Activated T-helper 2 cell treated with anti-CD3 and anti-CD28 coated beads, Interferon-gamma antibody, Interleukin-2, Interleukin-4, amounts not matched to agents 10 μg/mL and 5 μg/mL and 100 μg/mL, durations not matched to agents 14 hours and 24 hours and 36 hours (primary cell): ENCODE measurements at places on chromosomes 3 and 15.

DNA sequence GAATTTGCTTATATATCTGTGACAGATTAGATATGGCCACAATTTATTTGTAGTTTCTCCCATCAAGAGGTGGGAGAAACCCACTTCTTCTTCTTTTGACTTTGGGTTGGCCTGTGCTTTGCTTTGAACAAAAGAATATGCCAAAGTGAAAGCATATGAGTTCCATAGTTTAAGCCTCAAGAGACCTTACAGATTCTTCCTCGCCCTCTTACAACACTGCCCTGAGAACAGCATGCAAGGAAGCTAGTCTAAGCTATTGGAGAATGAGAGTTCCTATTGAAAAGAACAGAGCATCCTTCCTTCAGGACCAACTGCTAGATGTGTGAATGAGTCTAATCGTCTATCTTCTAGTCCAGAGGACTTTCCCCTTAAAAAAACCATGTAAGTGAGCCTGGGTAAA is 394.8 kb downstream of the TUSC7 start:
- H3K4me1 ChIP-seq, result no peaks in the 10 kb centered on the region
- no peak overlapping the region for H3K4me3 ChIP-seq
- H3K27ac ChIP-seq, result no peak overlapping the region
- no peaks in the 10 kb centered on the region for H3K27me3 ChIP-seq

- H3K36me3 ChIP-seq, result no peaks in the 10 kb centered on the region
- no peak overlapping the region for H3K27ac ChIP-seq
- H3K4me3 ChIP-seq, result no peak overlapping the region
- peaks cover 33% of the 10 kb centered on the region for H3K4me1 ChIP-seq
- DNase-seq, result no peak
Measured at GRCh38 chr15:95280711-95281110, 1049.3 kb downstream of the MCTP2 start.

DNA sequence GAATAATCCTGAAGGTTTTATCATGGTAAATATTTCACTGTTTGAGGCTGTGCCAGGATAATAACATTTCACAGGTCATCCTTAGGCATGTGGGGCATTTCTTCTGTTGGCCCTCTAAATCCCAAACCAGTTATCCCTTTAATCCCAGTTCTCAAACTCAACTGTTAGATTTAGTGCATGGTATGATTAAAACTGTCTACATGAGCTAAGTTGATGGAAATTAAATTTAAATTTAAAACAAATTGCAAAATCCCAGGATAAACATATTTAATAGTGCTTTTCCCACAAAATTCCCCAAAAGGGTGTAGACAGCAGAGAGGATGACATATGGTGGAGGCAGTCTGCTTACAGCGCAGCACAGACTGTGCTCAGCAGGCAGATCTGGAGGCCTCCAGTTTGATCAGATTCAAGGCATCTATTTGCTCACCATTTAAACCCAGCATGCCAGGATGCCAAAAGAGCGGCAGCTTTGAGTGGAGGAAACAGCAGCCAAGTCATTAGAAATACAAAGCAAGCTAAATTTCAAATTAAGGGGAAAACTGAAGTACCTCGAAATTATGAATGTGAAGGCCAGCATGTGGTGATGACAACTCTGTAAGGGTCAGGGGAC is 325.8 kb downstream of the KCNH8 start:
- no peak overlapping the region for H3K4me3 ChIP-seq
- H3K27me3 ChIP-seq, result no peaks in the 10 kb centered on the region
- H3K4me1 ChIP-seq, result no peaks in the 10 kb centered on the region
- no peak overlapping the region for H3K27ac ChIP-seq
- no peaks in the 10 kb centered on the region for H3K36me3 ChIP-seq

DNA sequence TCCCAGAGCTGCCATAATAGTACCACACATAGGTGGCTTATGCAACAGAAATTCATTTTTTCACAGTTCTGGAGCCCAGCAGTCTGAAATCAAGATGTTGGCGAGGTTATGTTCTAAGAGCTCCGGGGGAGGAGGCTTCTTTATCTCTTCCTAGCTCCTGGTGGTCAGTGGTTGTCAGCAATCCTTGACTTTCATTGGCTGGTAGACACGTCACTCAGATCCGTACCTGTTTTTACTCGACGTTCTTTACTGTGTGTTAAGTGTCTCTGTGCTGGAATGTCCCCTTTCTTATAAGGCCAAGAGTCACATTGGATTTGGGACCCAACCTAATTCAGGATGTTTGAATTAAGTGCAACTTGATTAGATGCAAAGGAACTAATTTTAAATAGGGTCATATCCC is 218.5 kb upstream of the CNTN3 start:
- no peaks in the 10 kb centered on the region for H3K36me3 ChIP-seq
- H3K4me1 ChIP-seq, result no peaks in the 10 kb centered on the region
- no peak for DNase-seq
- H3K4me3 ChIP-seq, result no peak overlapping the region
- no peak overlapping the region for H3K27ac ChIP-seq

DNA sequence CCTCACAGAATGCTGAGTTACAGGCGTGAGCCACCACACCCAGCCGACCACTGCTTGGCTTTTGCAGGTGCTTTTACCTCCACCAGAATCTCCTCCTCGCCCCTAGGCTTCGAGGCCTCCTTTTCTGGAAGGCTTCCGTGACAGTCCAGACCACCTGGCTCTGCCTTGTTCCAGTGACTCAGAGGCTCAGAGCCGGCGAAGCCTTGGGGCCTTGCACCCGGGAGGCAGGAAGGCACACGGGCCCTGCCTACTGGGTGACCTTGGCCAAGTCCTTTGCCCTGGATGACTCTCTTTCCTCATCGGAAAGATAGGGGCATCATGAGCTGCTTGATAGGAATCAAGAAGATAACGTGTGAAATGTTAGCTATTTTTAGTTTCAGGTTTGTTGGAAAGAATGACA is 31.3 kb upstream of the FURIN start:
- peak overlapping the region; percentile 96 for H3K27ac ChIP-seq
- H3K4me1 ChIP-seq, result peaks cover 52% of the 10 kb centered on the region
- H3K4me3 ChIP-seq, result peak overlapping the region; percentile 70
- H3K36me3 ChIP-seq, result peaks cover 18% of the 10 kb centered on the region
- H3K27me3 ChIP-seq, result no peaks in the 10 kb centered on the region
- no peak for DNase-seq

- no peaks in the 10 kb centered on the region for H3K27me3 ChIP-seq
- H3K4me1 ChIP-seq, result no peaks in the 10 kb centered on the region
- no peak overlapping the region for H3K27ac ChIP-seq
- H3K4me3 ChIP-seq, result no peak overlapping the region
Measured at GRCh38 chr3:189809583-189809982, 178.4 kb downstream of the TP63 start.

DNA sequence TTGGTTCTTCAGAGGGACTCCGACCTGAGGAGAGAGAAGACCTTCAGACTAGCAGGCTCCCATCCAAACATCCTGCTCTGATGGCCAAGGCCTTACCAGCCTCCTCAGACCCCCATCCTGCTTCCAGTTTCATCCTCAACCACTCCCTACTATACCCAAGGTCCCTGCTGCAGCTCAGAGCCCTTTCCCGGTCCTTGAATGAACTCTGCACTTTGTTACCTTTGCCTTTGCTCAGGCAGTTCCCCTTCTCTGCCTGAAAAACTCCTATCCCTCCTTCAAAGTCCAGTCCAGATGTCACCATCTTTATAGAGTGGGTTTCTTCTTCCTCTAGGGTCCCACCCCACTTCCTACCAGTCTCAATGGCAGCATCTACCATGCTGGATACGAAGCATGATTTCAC is 13.1 kb downstream of the EFCAB12 start:
- DNase-seq, result no peak
- H3K4me1 ChIP-seq, result no peaks in the 10 kb centered on the region
- H3K27me3 ChIP-seq, result peaks cover 3% of the 10 kb centered on the region
- no peak overlapping the region for H3K27ac ChIP-seq
- no peak overlapping the region for H3K4me3 ChIP-seq

GRCh38 chr15:57718309-57718708 is 11.8 kb downstream of the POLR2M start:
- H3K36me3 ChIP-seq, result peaks cover 59% of the 10 kb centered on the region
- DNase-seq, result no peak

DNA sequence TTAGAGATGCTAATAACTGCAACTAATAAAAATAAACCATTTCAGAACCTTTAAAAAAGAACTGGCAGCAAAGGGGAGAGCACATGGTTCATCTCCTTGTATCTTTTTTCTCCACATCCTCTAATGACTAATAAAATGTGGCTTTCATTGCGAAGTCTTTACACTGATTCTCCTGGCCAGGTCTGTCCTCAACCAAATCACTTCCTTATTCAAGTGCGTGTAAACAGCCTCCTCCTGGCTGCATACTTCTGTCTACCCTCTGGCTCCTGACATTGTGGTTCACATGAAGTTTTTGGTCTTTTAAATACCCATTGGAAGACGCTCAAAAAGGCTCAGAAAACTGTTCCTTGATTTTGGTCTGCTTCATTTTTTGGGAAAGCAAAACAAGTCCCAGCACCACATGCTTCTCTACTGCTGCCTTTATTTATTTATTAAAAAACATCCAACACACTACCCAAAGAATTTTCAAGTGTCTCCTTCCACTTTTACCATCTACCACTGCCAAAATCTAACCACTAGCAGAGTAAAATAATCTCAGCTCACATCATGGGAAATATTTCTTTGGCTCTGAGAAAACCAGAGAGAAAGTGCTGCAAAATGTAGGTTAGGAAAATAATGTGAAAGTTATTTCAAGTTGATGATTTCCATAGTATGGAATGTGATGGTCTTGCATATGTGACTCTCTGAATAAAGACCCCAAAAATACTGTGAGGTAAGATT is 85.1 kb downstream of the EFL1 start:
- H3K27me3 ChIP-seq, result no peaks in the 10 kb centered on the region
- H3K36me3 ChIP-seq, result no peaks in the 10 kb centered on the region

DNA sequence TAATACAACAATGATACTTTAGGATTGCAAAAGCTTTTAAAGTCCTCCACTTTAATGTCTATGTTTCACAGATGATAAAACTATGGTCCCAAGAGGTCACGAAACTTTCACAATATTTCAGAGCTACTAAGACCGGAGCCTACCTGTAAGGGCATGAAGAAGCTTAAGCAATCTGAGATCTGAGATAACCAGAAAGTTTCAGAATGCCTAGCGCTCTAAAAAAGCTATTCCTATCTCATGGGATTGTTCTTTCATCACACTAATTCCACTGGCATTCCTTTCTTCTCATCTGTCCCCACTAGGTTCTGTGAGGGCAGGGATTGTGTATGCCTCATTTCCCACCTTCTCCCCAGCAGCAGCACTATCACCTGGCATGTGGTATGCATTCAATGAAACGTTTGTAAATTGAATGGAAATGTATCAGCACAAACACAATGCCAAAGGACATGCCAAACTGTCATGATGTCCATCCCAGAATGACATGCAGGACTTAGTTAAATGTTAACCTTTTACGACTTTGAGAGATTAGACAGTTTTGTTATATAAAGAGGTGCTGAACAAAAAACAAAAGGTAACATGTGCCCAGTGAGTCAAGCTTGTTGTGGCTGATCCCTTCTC is 104.7 kb upstream of the NR2F2 start:
- DNase-seq, result no peak
- no peaks in the 10 kb centered on the region for H3K27me3 ChIP-seq
- no peak overlapping the region for H3K4me3 ChIP-seq
- no peaks in the 10 kb centered on the region for H3K36me3 ChIP-seq
- H3K4me1 ChIP-seq, result no peaks in the 10 kb centered on the region

- no peak for DNase-seq
- H3K27ac ChIP-seq, result no peak overlapping the region
- peaks cover 1% of the 10 kb centered on the region for H3K27me3 ChIP-seq
- no peak overlapping the region for H3K4me3 ChIP-seq
- H3K36me3 ChIP-seq, result peaks cover 16% of the 10 kb centered on the region
- H3K4me1 ChIP-seq, result peaks cover 37% of the 10 kb centered on the region
Measured at GRCh38 chr3:99878005-99878404, 60.3 kb downstream of the CMSS1 start.
